Urinary bladder (tissue), 4 donors: ENCODE measurements at places on chromosomes 4 and X.

- no peak for DNase-seq
Observed at GRCh38 chr4:16676230-16676770, 222.1 kb downstream of the LDB2 start.

GRCh38 chr4:105808750-105809041, 86.6 kb upstream of the NPNT start:
- no peak for DNase-seq

- DNase-seq = no peak
Observed at GRCh38 chr4:184117662-184118199, 99.9 kb downstream of the ENPP6 start.

DNA sequence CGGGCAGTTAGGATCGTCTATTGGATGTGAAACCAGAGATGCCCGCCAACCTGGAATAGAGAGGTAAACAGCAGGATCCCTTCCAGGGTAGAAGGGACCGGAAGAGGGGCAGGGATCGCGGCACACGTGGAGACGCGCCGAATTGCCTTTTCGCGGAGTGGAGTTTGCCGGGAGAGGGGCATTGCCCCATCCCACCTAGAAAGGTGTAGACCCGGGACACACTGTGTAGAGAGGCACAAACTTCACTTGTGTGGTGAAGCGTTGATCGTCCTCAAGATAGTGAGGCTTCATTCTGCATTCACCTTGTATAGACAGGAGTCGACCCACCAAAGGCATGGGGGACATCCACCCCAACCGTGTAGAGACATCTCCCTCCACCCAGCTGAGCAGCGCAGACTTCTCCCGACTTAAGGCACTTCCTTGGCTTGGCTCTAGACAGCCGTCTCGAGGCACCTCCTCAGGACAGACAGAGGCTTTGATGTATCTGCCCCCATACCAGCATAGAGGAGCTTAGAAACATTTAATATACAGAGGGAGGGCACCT, 410 bp downstream of the GNL3L start:
- no peak for DNase-seq

DNA sequence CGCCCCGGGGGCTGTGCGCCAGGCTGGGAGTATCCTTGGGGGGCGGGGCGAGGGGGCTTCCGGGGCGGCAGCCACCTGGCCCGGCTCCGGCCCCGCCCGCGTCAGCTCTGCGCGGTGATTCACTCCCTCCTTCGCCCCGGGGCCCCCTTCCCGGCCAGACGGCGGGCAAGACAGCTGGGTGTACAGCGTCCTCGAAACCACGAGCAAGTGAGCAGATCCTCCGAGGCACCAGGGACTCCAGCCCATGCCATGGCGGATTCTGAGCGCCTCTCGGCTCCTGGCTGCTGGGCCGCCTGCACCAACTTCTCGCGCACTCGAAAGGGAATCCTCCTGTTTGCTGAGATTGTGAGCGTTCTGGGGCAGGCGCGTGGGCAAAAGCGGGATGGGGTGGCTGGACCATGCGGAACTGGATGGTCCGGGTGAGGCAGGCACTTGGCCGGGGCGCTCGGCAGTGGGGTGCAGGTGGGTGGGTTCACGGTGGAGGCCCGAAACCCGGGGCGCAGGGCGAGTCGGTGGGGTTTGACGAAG, at the start of gene PLP2:
TSS of gene PLP2 (plus strand) at position 147 of the 528 bp plus-strand sequence. CDS start at position 250, 103 bp downstream.
- no peak for DNase-seq

- DNase-seq = no peak
Observed at GRCh38 chrX:13664020-13664419, 11.1 kb downstream of the TCEANC start.

DNA sequence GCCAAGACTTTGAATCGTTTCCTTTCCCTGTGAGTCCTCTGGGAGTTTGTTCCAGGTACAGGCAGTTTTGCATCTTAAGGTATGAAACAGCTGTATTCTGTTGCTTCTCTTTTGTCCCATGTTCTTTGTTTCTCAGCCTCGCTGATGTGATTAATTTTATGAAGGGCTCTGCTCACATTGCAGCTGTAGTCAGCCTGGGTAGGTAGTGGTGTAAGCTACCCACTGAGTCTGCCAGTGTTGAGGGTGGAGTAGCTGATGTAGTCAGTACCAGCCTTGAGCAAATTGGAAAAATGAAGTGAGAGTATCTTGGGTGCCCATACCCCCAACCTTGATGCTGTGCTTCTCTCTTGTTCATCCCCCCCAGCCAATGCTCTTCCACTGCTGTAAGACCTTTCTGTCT, 139.6 kb upstream of the SMIM31 start:
- no peak for DNase-seq

GRCh38 chr4:155734065-155734464, 24.8 kb upstream of the GUCY1B1 start:
- DNase-seq = no peak

GRCh38 chr4:73222466-73223257, 35.9 kb downstream of the ANKRD17 start:
- DNase-seq = peak; percentile 88

DNA sequence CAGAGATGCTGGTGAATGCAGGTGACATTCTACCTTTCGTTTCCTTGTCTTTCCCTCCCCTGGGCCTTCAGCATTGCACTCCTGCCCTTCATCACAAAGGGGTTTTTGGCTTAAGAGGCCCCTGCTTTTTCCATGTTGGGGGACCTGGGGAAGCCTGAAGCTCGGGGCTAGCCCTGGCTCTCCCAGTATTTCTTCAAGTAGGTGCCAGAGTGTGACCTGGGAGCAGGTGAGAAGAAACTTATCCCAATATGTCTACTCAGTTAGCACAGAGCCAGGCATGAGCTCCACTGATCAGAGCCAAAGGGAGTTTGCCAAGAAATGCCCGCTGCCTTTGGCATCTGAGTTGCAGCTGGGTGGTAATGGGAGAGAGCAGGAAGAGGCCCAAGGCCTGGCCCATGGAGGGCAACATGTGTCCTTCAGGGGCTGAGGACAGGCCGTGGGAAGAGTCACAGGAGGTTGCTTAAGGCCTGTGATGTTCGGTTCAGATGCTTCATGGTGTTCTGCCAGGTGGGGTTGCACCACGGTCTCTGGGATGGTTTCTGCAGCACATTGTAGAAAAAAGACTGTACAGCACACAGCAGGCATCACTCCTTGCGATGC, 7.6 kb downstream of the PRRG3 start:
- DNase-seq = no peak

DNA sequence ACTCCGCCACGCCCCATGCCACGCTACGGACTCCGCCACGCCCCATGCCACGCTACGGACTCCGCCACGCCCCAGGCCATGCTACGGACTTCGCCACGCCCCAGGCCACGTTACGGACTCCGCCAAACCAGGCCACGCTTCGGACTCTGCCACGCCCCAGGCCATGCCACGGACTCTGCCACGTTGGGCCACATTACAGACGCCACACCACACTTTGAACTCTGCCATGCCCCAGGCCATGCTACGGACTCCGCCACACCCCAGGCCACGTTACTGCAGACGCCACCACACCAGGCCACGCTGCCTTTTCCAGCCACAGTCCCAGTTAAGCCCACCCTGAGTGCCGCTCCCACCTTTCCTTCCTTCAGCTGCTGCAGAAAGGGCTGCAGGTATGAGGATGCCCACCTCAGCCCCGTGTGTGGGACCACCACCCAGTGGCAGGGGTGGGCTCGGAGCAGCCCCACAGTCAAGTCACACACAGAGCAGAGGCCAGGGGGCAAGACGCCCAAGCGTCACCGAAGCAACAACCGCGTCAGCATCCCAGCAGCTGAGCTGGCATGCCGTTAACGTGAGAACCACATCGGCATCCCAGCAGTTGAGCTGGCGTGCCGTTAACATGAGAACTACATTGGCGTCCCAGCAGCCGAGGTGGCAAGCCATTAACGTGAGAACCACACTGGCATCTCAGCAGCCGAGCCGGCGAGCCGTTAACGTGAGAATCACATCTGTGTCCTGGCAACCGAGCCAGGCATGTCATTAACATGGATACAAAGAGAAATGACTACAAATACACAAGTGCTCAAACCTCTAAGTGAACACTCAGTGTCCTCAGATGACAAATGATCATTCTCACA, 26.4 kb downstream of the GAK start:
- DNase-seq = no peak

GRCh38 chr4:7270121-7270520, 77.8 kb downstream of the SORCS2 start:
- DNase-seq = no peak

- DNase-seq = no peak
Observed at GRCh38 chr4:139025841-139026240, 10.3 kb downstream of the NOCT start.

GRCh38 chr4:21184788-21185187, 484.5 kb downstream of the PACRGL start:
- no peak for DNase-seq

DNA sequence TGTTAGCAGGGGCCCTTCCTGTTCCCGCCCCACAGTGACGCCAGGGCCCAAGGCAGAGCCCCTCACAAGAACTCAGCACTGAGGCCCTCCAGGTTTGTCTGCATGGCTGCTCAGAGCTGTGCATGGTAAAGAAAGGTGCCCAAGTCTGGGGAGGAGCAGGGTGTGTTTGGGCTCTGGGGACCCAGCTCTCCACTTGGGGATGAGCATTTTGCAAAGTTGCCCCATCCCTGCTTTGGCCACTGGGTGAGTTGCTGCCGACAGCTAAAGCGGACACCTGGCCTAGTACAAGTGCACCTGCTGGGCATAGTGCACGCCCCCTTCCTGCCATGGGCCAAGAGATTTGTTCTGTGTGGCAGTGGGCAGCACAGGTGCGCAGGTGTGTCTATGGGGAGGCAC, 2.0 kb upstream of the MXD4 start:
- no peak for DNase-seq

GRCh38 chr4:7475207-7475606, 40.5 kb upstream of the PSAPL1 start:
- no peak for DNase-seq

- no peak for DNase-seq
Observed at GRCh38 chrX:24371391-24371972, 11.0 kb downstream of the SUPT20HL1 start.

DNA sequence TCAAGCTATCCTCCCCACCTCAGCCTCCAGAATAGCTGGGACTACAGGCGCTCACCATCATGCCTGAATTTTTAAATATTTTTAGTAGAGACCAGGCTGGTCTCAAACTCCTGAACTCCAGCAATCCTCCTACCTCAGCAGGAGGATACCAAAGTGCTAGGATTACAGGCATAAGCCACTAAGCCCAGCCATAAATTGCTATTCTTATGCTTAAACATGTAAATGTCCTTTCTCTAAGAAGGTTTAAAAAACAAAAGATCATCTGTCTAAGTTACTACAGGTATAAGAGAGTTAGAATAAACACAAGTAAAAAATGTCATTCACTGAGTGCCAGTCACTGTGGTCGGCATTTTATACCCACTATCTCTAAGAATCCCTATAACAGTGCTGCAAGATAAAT, 28.3 kb downstream of the PRMT9 start:
- no peak for DNase-seq

GRCh38 chr4:89913623-89914022, 19.0 kb downstream of the MMRN1 start:
- DNase-seq = no peak

DNA sequence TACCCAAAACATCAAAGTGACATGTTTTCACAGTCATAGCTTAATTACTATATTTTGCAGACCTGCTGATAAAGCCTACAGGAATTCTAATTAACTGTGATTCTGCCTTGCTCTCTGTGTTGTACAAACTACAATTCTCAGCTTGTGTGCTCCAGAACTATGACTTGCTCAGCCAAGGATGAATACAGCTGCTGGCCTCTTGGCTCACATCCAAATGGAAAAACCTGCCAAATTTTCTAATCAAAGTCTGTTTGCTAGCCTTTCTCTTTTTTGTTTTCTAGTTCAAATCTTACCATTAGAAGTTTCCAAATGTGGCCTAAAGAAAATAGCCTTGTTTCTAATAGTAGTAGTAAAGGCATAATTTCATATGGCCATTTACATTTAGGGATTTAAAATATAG, 1176.8 kb downstream of the FAM133A start:
- no peak for DNase-seq

- DNase-seq = no peak
Observed at GRCh38 chr4:128130621-128131020, 69.5 kb downstream of the LARP1B start.

DNA sequence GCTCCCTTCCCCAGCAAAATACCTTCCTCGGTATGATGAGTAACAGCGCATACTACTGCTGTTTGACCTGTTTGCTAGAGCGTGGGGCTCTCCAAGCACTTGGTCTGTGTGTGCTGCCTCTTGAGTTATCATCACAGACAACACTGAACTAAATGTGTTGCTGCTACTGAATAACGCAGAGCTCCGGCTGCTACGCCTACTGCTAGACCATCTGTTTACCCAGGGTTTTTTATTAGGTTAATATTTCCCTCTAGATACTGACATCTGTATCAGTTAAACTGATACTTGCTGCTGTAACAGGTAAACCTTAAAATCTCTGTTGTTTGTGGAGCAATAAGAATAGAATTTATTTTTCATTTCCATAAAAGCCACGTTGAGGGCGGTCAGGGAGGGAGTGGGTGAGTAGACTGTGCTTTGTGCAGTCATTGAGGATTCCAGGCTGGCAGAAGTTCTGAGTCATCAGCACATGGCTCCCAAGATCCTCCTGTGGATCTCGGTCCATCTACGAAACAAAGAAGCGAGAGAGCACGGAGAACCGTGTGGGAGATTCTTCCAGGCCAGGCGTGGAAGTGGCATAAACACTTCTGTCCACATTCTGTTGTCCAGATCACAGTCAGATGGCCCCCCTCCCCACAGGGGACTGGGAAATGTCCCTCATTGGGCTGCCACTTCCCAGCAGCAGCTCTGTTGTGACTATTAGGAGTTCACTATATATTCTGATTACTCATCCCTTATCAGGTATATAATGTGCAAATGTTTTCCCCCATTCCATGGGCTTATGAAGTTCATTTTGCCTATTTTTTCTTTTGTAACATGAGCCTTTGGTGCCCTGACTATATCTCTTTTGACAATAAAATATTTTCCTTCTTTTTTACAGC, 14.1 kb downstream of the GRK4 start:
- no peak for DNase-seq

GRCh38 chr4:35025152-35025834, 1219.0 kb downstream of the ARAP2 start:
- no peak for DNase-seq

DNA sequence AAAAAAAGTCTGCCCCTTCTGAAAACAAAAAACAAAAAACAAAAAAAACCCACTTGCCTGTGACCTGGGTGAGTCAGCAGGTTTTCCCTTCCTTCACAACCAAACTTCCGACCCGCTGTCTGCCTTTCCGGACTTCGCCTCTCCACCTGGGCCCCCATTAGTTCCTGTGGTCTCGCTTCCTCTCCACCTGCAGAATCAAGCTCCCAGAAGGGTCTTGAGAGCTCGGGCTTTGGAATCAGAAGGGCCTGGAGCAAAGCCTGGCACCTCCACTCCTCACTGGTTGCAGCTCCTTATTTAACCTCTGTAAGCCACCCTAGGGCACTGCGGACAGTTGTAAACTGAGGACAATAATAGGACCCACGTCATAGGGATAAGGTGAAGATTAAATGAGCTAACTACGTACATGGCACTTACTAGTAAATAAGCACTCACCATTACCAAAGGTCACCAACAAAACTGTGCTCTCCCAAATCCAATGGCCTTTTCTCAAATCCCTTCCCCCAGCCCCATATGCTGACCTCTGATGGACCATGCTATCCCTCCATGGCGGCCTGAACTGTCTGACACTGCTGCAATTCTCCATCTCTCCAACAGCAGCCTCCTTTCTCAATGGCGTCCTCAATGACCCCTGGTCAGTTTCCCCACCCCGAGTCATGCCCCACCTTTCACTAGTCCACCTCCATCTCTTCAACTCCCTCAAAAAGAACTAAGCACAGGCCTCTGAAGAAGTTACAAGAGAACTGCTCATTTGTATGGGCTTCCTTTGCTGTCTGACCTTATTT, 64.2 kb downstream of the IRF2 start:
- no peak for DNase-seq
